ENCODE measurements at places on chromosomes 7 and 10.

DNA sequence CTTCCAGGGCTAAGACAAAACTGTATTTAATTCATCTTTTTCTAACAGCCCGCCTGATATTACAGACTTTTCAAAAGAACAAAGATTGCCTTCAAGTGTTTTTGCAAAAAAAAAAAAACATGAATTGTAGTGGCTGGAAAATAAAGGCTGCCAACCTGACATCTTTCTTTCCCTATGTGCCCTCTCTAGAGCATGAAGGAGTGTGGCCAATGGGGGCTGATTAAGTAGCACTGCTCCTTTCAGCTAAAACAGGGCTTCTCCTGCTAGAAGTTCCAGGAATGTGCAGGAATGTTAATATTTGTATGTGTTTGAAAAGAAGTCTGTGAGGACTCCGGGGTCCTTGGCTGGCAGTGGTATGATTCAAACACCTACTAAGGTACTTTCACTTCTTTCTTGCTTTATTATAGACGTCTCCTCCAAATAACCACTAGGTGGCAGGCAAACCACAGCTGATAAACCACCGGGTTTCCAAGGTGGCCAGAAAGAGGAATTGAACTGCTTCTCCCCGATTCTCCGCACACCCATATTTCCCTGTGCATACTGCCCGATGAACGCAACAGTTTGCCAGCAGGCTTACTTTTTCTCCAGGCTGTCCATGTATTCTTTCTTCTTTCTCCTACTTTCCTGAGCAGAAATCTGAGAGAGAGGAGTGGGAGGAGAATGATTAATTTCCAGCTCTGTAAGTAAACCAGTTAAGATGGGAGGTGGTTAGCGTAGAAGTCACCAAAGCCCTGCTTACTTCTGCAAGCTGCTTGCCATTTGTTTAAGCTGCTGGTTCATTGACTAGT lies 56.8 kb upstream of the DGKI start:
- peak; percentile 82 for DNase-seq

DNA sequence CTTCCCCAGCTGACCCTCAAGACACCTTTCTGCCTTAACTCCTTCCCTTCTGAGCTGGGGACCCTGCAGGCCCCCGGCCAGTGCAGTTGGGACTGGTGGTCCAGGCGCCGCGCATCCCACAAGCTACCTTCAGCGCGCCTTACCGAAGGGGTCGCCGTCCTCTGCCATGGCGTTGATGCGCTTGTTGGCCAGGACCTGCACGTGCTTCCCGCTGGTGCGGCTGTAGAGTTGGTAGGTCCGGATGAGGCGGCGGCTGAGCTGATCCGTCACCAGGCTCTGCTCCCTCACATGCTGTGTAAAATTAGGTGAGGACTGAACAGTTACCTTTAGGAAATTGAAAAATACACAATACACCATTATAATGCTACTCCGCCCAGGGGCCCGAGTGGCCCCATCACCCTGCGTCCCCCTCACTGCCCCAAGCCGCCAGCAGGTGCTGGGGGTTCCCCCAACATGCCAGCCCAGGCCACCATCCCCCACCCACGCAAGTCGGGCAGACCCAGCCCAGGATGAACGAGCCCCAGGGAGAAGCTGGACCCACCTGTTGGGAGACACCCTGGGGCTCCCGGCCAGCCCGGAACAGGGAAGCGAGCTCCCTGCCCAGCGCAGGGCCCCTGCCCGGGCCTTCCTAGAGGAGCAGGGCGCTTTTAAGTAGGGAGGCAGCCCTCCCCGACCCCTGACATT lies 1.2 kb downstream of the FGF8 start:
- no peak for DNase-seq

- DNase-seq = no peak
Observed at GRCh38 chr10:22621726-22622125, 92.7 kb downstream of the PIP4K2A start.

- DNase-seq = peak; percentile 84
Observed at GRCh38 chr10:76282061-76283025, 850.9 kb downstream of the LRMDA start.

DNA sequence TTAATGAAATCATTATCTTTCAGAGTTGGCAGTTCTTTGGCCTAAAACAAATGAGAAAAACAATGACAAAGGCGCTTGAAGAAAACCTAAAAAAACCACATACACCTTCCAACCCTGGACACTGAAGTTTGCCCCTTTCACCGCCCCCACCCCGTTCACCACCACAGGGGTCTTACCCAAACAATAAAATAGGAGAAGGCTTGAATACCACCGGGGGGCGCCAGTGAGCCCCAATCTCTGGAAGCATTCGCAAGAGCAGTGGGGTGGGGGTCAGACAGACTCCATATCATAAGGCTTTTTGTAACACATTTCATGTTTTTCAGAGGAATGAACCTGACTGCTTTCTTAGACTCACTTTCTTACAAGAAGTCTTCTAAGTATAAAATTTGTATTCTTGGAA lies 163.6 kb downstream of the PIP4K2A start:
- no peak for DNase-seq

DNA sequence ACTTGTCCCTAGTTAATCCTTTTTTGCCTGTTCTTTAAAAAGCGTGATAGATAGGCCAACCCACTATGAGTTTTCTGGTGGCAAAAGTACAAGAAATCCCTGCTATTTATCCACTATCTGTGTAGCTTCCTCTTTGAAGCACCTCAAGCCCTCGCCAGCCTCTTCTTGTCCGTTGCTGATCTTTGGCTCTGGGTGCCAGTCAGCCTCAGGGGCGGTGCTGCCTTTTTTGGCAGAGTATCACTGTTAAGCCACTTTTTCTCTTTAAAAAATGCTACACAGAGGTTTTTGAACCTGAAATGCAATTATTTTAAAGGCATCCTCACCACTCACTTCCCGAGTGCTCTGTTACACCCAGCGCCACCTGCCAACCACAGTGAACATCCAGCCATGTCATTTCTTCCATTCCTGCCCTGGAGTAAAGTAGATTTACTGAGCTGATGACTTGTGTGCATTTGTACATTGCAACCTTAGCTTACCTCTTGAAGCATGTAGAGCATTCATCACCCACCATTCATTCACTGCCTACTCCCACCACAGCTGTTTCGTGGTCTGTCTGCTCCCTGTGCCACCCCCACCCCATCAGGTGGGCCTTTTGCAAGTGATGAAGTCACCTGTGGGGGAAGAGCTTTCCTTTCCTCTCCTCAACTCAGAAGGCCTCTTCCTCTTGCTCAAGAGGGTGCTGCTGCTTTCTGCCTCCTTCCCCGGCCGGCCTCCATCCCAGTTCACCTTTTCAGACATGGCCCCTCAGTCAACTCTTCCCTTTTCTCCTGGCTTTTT lies 414.2 kb upstream of the GALNT17 start:
- no peak for DNase-seq

- DNase-seq = no peak
Observed at GRCh38 chr7:159112136-159113011, 32.3 kb downstream of the VIPR2 start.

Measured in NCI-H2227 treated with DMSO at 0.1 percent for 48 hours (cell line).